Right atrium auricular region (tissue), 2 donors: ENCODE measurements at places on chromosomes 6 and 20. TPM values are rescaled to one million over a fixed set of nuclear protein-coding genes. Genes with fewer than 3 reads are reported as not detected.

DNA sequence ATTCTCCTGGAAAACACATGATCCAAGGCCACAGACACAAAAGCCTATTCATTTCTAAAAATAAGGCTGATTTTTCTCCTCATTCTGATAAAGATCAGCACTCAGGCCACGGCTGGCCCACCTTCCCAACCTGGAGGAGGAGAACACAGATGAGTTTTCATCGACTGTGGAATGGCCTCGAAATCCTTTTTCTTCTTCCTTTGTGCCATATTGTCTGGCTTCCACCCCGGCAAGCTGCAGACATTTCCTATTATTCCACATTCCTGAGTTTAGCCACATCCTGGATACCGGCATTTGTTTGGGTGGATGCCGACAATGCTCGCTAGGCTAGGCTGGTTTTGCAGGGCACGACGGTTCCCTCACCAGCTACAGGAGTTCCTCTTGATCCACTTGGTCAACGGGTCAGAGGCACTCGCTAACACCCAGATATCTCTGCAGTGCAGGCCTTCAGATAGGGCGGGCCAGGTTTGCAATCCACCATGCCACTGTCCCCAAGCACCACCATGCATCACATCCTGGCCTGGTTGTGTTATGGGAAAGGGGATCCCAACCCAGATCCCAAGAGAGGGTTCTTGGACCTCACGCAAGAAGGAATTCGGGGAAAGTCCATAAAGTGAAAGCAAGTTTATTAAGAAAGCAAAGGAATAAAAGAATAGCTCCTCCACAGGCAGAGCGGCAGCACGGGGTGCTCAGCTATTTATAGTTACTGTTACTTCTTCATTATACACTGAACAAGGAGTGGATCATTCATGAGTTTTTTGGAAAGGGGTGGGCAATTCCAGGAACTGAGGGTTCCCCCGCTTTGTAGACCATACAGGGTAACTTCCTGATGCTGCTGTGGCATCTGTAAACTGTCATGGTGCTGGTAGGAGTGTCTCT lies 4.2 kb upstream of the CTSZ start:
- no peaks in the 10 kb centered on the region for H3K27me3 ChIP-seq
- H3K4me1 ChIP-seq = peaks cover 64% of the 10 kb centered on the region
- no peak overlapping the region for H3K4me3 ChIP-seq
- no peaks in the 10 kb centered on the region for H3K36me3 ChIP-seq
- H3K27ac ChIP-seq = peak overlapping the region; percentile 20
- DNase-seq = peak; percentile 70

DNA sequence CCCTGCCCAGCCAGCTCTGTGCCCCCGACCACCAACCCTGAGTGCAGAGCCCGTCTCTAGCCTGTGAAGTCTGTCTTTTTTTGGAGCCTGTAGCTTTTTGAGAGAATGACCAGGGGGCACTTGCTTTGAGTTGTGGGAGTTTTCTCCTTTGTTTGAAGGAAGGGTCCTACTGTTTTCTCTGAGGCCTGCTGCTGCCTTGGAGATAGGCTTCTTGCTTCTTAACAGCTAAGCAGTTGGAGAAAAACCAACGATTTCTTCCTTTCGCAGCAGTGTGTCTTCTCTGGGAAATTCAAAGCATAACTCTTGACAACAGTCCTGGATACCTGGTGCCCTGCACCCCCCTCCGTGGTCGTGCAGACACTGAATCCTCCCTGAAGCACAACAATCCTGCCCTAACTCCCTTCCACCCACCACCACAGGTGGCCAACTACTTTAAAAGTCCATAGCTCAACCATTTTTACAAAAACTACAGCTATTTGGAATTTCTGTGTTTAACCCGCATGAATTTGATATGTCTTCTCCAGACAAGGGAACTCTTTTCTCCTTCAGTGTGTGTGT lies 61.0 kb downstream of the FAM50B start:
- no peaks in the 10 kb centered on the region for H3K36me3 ChIP-seq
- no peak overlapping the region for H3K4me3 ChIP-seq
- no peaks in the 10 kb centered on the region for H3K27me3 ChIP-seq

DNA sequence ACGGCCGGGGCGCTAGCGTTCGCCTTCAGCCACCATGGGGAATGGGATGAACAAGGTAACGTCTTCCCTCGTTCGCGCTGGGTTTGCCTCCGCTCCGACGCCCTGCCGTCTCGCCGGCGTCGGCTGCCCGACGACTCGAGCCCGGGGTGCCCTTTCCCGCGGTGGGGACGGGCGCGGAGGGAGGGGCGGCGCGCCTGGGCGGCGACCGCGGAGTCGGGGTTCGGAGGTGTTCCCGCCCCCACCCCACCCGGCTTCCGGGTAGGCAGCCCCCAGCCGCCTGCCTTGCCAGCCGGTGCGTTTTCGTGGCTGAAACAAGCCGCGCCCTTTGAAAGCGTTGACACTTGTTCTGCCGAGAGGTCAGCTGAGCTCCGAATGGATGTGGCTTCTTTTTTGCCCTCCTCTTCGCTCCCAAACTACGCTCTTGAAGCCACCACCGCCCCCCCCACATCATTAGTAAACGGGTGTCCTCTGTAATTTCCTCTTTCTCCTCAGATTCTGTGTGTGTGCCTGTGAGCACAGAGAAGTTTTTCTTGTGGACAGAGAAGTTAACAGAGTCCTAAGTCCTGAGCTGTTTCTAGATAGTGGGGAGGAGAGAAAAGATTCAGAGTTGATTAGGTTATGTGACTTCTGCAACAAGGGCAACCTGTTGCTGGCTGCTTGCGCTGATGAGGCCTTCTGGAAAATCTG lies 362 bp downstream of the DUSP22 start:
- peak overlapping the region; percentile 70 for H3K4me3 ChIP-seq
- no peaks in the 10 kb centered on the region for H3K27me3 ChIP-seq
- no peaks in the 10 kb centered on the region for H3K4me1 ChIP-seq

DNA sequence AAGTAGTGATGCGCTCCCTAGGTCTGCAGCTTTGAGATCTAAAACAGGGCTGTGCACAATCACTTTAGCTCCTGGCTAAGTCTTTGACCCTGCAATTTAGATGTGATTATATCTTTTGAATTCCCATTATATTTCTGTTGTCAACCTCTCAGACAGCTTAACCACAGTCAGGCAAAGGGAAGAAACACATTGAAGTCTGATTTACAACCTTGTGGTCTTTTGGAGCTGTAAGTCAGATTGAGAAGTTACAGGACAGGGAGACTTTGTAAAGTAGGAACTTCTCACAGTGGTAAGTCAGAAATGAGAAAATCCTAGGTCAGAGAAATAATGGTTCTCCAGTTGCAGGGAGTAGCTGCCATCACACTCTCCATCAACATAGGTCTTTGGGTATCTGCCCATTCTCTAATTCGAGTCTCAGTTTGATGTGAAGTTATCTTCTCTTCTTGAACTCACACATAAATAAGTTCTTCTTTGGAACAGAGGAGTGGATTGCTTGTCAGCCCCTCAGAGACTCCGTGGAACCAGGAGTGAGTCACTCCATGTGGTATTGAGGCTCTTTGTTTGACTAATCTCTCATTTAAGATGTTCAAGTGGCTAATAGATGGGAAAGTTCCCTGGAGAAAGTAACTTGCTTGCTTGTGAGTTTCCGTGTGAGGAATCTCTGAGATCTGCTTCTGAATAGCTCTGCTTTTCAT lies 35.0 kb upstream of the SGK1 start:
- no peaks in the 10 kb centered on the region for H3K4me1 ChIP-seq
- no peaks in the 10 kb centered on the region for H3K27me3 ChIP-seq
- no peak overlapping the region for H3K27ac ChIP-seq

DNA sequence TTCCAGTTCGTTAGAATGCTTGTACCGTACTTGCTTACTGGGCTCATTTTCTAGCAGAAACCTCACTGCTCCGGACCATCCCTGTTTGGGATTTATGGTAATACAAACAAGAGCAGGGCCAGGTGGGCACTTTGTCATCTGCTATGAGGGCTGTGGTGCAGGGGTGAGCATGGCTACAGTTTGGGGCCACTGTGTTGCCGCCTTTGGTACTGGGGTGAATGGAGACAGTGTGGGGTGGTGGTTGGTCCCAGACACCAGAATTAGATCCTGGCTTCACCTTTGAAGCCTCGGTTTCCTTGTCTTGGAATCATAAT lies 95.0 kb downstream of the TOX2 start:
- H3K36me3 ChIP-seq = no peaks in the 10 kb centered on the region
- H3K27me3 ChIP-seq = no peaks in the 10 kb centered on the region
- H3K4me1 ChIP-seq = no peaks in the 10 kb centered on the region
- DNase-seq = no peak
- H3K4me3 ChIP-seq = no peak overlapping the region

DNA sequence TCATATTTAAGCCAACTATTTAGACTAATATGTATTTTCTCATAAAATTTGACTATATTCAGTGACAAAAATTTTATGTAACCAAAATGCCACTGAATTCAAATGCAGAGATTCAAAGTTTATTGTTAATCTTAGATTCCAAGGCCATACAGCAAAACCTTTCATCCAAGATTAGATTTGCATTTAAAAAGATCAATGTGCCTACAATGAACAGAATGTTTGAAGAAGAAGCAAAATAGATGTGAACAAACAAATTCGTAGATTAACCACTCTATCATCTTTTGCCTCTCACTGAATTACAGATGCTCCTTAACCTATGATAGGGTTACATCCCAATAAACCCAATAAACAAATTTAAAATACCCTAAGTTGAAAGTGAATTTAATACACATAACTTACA lies 121.7 kb downstream of the PRKN start:
- H3K4me1 ChIP-seq = no peaks in the 10 kb centered on the region
- H3K27ac ChIP-seq = no peak overlapping the region
- H3K36me3 ChIP-seq = no peaks in the 10 kb centered on the region
- H3K27me3 ChIP-seq = no peaks in the 10 kb centered on the region
- no peak for DNase-seq

- H3K27ac ChIP-seq = no peak overlapping the region
- peaks cover 18% of the 10 kb centered on the region for H3K36me3 ChIP-seq
- H3K27me3 ChIP-seq = no peaks in the 10 kb centered on the region
- H3K4me1 ChIP-seq = peaks cover 13% of the 10 kb centered on the region
Measured at GRCh38 chr20:34468951-34469350, 47.3 kb upstream of the DYNLRB1 start.

- H3K36me3 ChIP-seq = no peaks in the 10 kb centered on the region
- H3K4me1 ChIP-seq = no peaks in the 10 kb centered on the region
- H3K27ac ChIP-seq = no peak overlapping the region
- no peak for DNase-seq
Measured at GRCh38 chr6:144664947-144665346, 379.8 kb downstream of the UTRN start.

- no peaks in the 10 kb centered on the region for H3K27me3 ChIP-seq
- H3K4me3 ChIP-seq = no peak overlapping the region
- H3K36me3 ChIP-seq = no peaks in the 10 kb centered on the region
- no peaks in the 10 kb centered on the region for H3K4me1 ChIP-seq
- no peak overlapping the region for H3K27ac ChIP-seq
Measured at GRCh38 chr20:59265298-59265697, 35.1 kb upstream of the EDN3 start.

DNA sequence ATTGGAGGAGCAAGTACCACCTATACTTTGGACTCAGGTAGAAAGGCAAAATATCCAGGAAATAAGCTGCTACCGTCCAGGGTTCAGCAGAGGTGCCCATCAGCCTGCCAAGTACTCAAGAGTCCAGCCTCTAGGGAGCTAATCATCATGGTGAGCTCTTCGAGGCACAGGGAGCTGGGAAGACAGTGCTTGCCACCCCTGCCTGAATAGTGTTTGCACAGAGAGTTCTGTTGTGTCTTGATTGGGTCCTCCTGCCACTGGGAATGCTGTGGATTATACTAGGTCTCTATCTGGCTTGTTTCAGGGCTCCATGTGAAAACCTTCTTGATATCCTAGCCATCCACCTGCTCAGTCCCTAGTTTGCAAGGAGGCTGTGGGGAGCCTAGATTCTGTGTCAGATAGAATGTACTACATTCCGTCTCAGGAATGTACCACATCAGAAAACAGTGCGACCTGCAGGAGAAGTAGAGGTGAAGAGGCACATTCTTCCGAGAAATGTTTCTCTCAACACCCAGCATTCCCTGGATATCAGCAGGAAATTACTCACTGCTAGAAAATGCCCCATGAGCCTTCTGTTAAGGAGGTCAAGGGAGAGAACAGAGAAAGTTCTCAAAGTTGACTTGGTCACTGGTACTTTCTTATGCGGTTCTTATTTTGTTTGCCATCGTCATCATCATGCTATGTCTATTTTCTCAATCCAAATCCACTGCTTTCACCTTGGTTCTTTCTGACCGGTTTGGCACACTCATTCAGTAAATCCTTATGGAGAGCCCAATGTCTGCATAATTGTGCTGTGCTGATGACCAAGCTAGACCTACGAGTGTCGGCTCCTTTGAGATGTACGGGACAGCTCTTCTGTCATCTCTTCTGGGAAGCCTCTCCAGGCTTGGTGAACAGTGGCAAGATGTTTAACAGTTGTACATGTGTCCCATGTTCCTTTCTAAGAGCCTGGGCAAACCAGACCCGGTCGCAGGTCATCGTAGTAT lies 30.7 kb downstream of the PTPN1 start:
- no peaks in the 10 kb centered on the region for H3K36me3 ChIP-seq
- H3K27ac ChIP-seq = peak overlapping the region; percentile 75
- H3K4me1 ChIP-seq = peaks cover 37% of the 10 kb centered on the region
- no peaks in the 10 kb centered on the region for H3K27me3 ChIP-seq
- no peak for DNase-seq

GRCh38 chr6:41622206-41622988 lies 15.9 kb upstream of the MDFI start:
- H3K4me1 ChIP-seq = peaks cover 7% of the 10 kb centered on the region
- no peak overlapping the region for H3K27ac ChIP-seq
- no peaks in the 10 kb centered on the region for H3K36me3 ChIP-seq
- no peak for DNase-seq
- H3K4me3 ChIP-seq = no peak overlapping the region

- H3K27me3 ChIP-seq = no peaks in the 10 kb centered on the region
- no peak for DNase-seq
- H3K27ac ChIP-seq = no peak overlapping the region
- no peak overlapping the region for H3K4me3 ChIP-seq
Measured at GRCh38 chr6:273551-274058, 18.7 kb upstream of the DUSP22 start.

DNA sequence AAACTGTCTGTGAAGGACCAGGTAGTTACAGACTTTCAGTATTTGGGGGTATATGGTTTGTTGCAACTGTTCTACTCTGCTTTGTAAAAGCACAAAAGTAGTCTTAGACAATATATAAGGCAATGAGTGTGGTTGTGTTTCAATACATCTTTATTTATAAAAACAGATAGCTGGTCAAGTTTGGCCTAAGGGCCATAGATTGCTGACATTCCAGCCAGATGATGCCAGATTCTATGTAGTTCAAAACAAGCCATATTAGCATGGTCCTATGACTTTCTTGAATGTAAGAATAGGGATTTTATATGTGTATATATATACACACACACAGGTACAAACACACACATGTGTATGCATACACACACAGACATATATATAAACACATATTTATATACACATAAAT lies 201.8 kb downstream of the GRIK2 start:
- no peak for DNase-seq
- H3K4me1 ChIP-seq = no peaks in the 10 kb centered on the region
- no peak overlapping the region for H3K4me3 ChIP-seq
- H3K27me3 ChIP-seq = no peaks in the 10 kb centered on the region
- no peaks in the 10 kb centered on the region for H3K36me3 ChIP-seq
- no peak overlapping the region for H3K27ac ChIP-seq

Gene ISM1
- total RNA-seq = 1.3 TPM

Gene CCN6
- not detected for total RNA-seq

Gene NR2E1
- not detected for total RNA-seq

Gene NINL
- 3.7 TPM for total RNA-seq

Gene SLC17A1
- not detected for total RNA-seq

Gene CYP21A2
- total RNA-seq = 0.19 TPM

Gene SLC17A3
- not detected for total RNA-seq
